Renal cortex interstitium (tissue), 15 donors: ENCODE measurements at places on chromosomes 13 and 19. TPM values are rescaled to one million over a fixed set of nuclear protein-coding genes. Genes with fewer than 3 reads are reported as not detected.

The MEF2B gene
- polyA plus RNA-seq = 2.9 TPM

The ZNF536 gene
- polyA plus RNA-seq = 2.9 TPM

The LILRA6 gene
- 0.85 TPM for polyA plus RNA-seq

The HNRNPUL1 gene
- 215 TPM for polyA plus RNA-seq

The FGF22 gene
- 0.31 TPM for polyA plus RNA-seq

The INAFM1 gene
- polyA plus RNA-seq = 10.7 TPM

The WTIP gene
- polyA plus RNA-seq = 30.2 TPM

The CGB1 gene
- polyA plus RNA-seq = not detected

The CYP2A6 gene
- polyA plus RNA-seq = 0.18 TPM

The GPR12 gene
- 0.09 TPM for polyA plus RNA-seq

The CDC42EP5 gene
- polyA plus RNA-seq = 18.7 TPM

The WDR88 gene
- 2.4 TPM for polyA plus RNA-seq

The GPX4 gene
- 269 TPM for polyA plus RNA-seq

The ATCAY gene
- 0.39 TPM for polyA plus RNA-seq

The ELL gene
- polyA plus RNA-seq = 10.6 TPM

The ICAM5 gene
- 0.42 TPM for polyA plus RNA-seq

The ANKLE1 gene
- polyA plus RNA-seq = 1.0 TPM

The SLITRK5 gene
- 1.4 TPM for polyA plus RNA-seq

The NECTIN2 gene
- polyA plus RNA-seq = 163 TPM

The LRRC63 gene
- polyA plus RNA-seq = not detected

The KLF1 gene
- 0.59 TPM for polyA plus RNA-seq

The CEACAM20 gene
- not detected for polyA plus RNA-seq

The CD33 gene
- polyA plus RNA-seq = 2.4 TPM

The DUXA gene
- not detected for polyA plus RNA-seq

The OR10H1 gene
- polyA plus RNA-seq = 0.08 TPM

The BIVM gene
- polyA plus RNA-seq = 79.6 TPM

The SLC1A6 gene
- 0.36 TPM for polyA plus RNA-seq

The PVR gene
- 31.9 TPM for polyA plus RNA-seq

The PODNL1 gene
- polyA plus RNA-seq = 1.2 TPM

The KIR3DL1 gene
- not detected for polyA plus RNA-seq

The OR7A17 gene
- 0.06 TPM for polyA plus RNA-seq

The PSG2 gene
- not detected for polyA plus RNA-seq

The FPR3 gene
- polyA plus RNA-seq = 0.34 TPM

The SIGLEC14 gene
- 0.64 TPM for polyA plus RNA-seq

The SERP2 gene
- polyA plus RNA-seq = 9.3 TPM

The CCDC70 gene
- polyA plus RNA-seq = not detected

The FFAR2 gene
- polyA plus RNA-seq = 0.32 TPM

The ECSIT gene
- 39.0 TPM for polyA plus RNA-seq

The ZNF541 gene
- 0.24 TPM for polyA plus RNA-seq

The S1PR2 gene
- 12.2 TPM for polyA plus RNA-seq

The KLK5 gene
- 1.2 TPM for polyA plus RNA-seq

The DCUN1D2 gene
- polyA plus RNA-seq = 31.1 TPM

The CACNA1A gene
- polyA plus RNA-seq = 1.9 TPM

The BRD4 gene
- 52.9 TPM for polyA plus RNA-seq

The MEIOSIN gene
- polyA plus RNA-seq = not detected

The CEACAM21 gene
- polyA plus RNA-seq = 1.4 TPM

The ZNF285 gene
- polyA plus RNA-seq = 11.1 TPM

The GRIK5 gene
- polyA plus RNA-seq = 23.2 TPM
